CD4-positive, alpha-beta T cell treated with Interleukin-10 for 1 hour (primary cell): ENCODE measurements at places on chromosomes 2 and 18.
A peak's percentile ranks its signal among the peaks of the same experiment; 100 is the strongest.

- no peak for DNase-seq
Observed at GRCh38 chr2:1771626-1772280, 27.4 kb upstream of the PXDN start.

GRCh38 chr2:161988589-161988988, 85.4 kb downstream of the DPP4 start:
- no peak for DNase-seq

GRCh38 chr2:12169721-12170120, 423.3 kb downstream of the LPIN1 start:
- DNase-seq = peak; percentile 63

- no peak for DNase-seq
Observed at GRCh38 chr2:144990661-144991060, 470.7 kb upstream of the ZEB2 start.

GRCh38 chr2:186751078-186751477, 57.2 kb downstream of the FAM171B start:
- DNase-seq = no peak

DNA sequence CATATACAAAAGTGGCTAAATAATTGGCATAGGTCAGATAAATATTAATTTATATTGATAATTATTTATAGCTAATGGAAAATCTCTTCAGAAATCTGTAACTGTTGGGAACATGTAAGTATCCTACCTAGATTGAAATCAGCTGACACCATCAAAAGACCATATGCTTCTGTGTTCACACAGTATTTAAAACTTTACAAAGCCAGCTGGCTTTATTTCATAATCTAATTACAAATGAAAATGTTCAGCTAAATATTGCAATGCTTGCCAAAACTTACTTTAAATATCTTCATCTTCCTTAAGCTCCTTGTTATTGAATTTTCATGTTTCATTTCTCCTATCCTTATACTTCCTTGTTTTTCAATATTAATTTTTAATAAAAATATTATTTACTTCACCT, 190.9 kb upstream of the DOK6 start:
- DNase-seq = no peak

- DNase-seq = no peak
Observed at GRCh38 chr18:3985664-3986063, 469.4 kb downstream of the DLGAP1 start.

- no peak for DNase-seq
Observed at GRCh38 chr2:218832520-218832919, 917 bp upstream of the PRKAG3 start.

DNA sequence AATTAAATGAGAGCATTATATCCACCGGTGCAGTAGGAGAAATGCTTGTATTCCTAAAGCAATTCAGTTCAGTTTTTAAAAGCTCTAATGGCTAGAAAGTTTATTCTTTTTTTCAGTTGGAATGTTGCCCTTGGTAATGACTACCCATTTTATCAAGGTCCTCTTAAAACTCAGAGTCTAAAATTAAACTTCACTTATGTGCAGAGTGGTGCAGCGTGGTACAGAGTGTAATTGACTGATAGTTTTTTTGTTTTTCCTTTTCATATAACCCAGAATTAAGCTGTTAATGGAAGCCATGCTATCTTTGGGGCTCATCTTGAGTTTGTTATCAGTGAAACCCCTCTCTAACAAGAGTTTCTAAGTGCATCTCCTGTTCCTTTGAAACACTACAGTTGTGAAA, 21.4 kb downstream of the NCOA1 start:
- no peak for DNase-seq

DNA sequence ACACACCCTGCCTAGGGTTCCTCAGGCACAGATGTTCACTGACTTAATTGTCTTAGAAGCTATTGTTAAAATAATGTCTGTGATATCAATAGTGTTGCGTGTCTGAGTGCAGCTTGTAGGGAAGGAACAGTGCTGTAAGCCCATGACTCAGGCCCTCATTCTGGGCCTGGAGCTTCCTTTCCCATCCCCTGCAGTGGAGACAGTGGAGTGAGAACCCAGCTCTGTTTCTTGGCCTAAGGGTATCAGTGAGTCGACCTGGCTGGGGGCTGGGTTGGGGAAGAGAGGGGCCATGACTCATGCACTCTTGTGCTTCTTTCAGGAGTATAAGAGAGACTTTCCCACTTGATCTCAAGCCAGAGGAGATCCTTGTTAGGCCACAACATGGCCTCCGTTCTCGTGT, 106.8 kb downstream of the HRH4 start:
- no peak for DNase-seq

- DNase-seq = no peak
Observed at GRCh38 chr2:173347305-173348168, 7.1 kb upstream of the CDCA7 start.

GRCh38 chr2:235960011-235960715, 208.0 kb downstream of the GBX2 start:
- no peak for DNase-seq

GRCh38 chr2:56375251-56375650, 191.5 kb downstream of the CCDC85A start:
- no peak for DNase-seq

DNA sequence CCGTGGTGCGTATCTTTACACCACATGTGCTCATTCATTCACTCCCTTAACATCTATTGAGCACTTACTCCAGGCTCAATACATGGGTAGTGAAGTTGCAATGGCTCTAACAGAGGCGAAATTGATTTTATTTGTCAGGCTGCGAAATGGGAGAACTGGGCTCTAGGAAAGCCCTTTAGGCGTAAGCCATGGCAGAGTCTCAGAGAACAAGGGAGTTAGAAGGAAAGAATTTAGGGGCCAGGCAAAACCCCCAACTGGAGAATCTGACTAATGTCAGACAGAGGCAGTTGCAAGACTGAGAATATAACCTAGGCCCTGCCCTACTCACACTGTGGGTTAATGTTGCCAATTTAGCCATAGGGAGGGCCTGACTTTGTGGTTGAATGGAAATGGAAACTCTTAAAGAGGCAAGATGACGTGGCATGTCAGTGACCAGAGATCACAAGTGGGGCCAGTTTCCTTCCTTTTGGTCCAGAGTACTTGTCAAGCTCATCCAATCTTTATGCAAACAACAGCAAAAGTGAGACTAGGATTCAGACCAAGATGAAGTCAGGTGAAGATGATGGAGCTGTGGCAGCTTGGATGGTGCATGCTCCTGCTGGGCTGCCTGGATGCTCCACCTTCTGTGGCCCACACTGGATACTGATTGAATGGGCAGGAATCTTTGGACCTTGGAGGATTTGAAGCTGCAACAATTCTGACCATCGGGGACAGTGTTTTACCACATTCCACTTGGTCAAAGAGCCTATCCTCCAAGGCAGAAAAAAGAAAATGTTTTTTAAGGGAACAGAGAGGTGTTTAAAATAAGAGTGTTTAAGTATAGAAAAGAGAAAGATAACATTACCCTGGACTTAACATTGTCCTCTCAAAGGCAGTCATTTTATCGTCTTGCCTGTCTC, 92.2 kb downstream of the CAPN13 start:
- no peak for DNase-seq

GRCh38 chr2:150465703-150466569, 21.5 kb downstream of the RND3 start:
- no peak for DNase-seq

GRCh38 chr2:144471305-144472045, 48.4 kb downstream of the ZEB2 start:
- DNase-seq = peak; percentile 39

DNA sequence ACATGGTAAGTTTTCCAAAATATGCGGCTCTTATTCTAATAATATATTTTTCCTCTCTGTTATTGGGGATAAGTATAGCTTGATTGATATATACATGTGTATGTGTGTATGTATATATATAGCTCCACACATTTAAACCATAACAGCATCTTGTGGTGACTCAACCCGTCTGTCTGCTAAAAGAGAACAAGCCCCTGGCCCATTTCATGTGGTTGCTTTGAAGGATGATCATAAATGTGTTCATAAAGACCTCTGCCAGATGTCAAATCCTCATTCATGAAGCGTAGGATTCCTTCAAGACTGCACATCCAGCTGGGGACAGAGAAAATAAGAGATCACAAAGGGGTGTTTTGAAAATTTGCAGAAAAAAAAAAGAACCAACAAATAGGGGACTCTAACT, 79.3 kb downstream of the RHOB start:
- no peak for DNase-seq

- no peak for DNase-seq
Observed at GRCh38 chr2:201200345-201200744, 17.4 kb downstream of the CASP10 start.

- no peak for DNase-seq
Observed at GRCh38 chr2:124250433-124250832, 225.3 kb downstream of the CNTNAP5 start.

GRCh38 chr2:149421791-149422190, 91.4 kb downstream of the LYPD6 start:
- DNase-seq = no peak

DNA sequence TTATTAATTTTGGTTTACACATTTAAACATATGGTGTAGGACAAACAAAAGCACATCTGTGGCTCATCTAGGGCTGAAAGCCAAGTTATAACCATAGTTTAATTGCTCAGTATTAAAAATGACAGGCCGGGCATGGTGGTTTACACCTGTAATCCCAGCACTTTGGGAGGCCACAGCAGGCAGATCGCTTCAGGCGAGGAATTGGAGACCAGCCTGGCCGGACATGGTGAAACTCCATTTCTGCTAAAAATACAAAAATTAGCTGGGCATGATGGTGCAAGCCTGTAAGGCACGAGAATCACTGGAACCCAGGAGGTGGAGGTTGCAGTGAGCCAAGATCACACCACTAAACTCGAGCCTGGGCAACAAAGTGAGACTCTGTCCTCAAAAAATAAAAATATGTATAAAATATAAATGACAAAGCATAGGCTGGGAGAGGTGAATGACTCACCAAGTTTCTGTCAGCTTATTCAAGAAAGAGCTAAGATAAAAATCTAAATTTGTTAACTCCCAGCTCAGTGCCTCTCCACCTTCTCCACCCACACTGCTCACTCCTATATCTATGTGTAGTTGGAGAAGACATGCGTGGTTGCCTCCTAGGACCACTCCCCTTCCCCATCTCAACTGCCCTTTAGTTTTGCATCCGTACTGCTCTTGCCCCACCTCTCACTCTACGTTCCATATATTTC, 79.2 kb upstream of the PID1 start:
- DNase-seq = no peak

DNA sequence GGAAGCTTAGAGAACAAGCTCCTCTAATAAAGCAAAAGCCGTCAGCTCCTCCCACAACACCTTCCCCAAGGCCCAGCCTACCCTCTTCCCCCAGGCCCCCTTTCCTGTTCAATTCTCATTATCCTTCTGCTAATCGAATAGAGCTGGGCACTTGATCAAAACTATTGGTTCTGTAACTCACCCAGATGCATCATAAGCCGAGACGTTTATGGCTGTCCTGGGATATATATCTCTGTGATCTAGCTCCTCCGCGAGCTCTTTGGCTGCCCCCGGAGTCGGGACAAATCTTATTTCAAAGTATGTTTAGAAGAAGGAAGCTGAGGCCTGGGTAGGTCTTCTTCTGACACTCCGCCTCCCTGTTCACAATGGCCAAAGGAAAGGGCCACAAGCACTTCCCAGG, 88.3 kb upstream of the KLHL29 start:
- no peak for DNase-seq

DNA sequence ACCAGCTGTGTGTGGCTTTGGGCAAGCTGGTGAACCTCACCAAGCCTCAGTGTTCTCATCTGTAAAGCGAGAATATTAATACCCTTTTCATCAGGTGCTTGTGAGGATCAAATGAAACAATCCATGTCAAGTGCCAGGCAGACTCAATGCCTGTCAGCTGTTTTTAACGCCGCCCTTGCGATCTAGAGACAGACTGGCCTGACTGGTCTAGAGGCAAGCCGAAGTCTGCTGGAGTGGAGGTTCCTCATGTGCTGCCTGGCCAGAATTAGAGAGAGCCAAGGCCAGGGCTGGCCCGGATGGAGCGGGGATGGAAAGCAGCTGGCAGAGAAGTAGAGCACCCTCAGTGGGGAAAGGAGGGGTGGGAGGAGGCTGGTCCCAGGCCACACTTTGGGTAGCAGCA, 74.5 kb upstream of the B3GNT7 start:
- DNase-seq = no peak

GRCh38 chr2:223995569-223995968, 38.3 kb downstream of the MRPL44 start:
- DNase-seq = no peak

- DNase-seq = peak; percentile 80
Observed at GRCh38 chr2:45778720-45779171, 127.3 kb downstream of the PRKCE start.

- peak; percentile 27 for DNase-seq
Observed at GRCh38 chr2:210503001-210503623, 26.6 kb upstream of the LANCL1 start.

DNA sequence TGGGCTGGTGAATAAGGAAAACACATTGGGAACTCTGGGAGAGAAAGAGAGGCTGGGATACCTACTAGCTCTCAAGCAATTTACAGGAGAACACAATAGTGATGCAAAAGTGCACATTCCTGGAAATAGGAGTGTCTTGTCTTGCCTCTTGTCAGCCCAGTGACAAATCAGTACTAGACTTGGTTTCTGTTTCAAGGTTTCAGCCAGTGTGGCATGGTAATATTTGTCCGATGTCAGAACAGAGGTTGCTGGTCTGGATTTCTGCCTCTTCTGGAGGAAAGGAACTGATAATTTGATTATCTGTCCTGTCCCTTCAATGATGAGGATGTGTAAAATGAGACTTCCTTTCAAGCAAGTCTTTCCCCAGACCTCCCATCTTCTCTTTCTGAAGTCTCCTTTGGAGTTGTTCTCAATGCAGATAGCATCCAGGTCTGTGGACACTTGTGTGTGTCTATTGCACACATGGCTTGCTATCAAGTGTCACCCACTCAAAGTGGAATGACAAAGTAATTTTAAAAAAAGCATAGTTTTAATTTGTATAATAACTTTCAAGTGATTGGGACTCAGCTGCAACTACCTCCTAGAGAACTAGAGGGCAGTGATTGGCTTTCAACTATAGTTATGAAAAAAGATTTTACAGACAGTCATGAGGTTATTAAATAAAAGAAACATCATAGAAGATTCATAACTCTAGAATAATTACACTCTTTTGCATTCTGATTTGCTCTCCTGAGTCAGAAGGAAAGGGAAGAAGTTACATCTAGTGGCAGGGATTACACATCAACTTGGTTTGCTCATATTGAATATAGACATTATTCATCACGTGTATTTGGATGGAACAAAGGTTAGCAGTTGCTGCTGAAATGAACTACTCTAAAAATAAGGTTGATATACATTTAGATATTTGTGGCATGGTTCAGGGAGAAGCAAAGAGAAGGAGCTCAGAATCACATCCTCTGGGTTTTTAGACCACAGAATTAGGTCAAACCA, 4.5 kb downstream of the GPR39 start:
- DNase-seq = no peak

DNA sequence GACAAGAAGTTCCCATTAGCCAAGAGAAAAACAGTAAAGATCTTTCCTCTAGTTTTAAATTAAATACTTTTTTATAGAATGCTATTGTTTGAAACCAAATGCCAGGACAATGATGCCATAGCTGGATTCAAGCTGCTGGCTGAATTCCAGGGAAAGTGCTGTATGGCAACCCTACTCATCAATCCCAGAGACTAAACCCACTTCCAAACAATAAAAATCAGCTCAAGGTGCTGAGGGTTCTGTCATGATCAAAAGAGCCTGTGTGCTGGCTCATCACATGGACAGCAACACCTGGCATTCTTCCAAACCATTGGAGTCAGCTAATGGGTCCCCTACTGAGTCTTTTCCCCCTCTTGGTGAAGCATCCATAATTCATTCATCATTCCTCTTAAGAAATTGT, 53.7 kb upstream of the PARD3B start:
- DNase-seq = no peak

GRCh38 chr18:6666012-6666685, 63.4 kb upstream of the ARHGAP28 start:
- DNase-seq = no peak

GRCh38 chr2:197707316-197708213, 2.4 kb downstream of the MARS2 start:
- peak; percentile 41 for DNase-seq
